Activated T-cell treated with anti-CD3 and anti-CD28 coated beads, Interleukin-2, amount 50 U/mL, for 4 hours (primary cell): ENCODE measurements at places on chromosomes 2 and 18.

- DNase-seq, result no peak
Measured at GRCh38 chr2:150047620-150048222, 439.7 kb downstream of the RND3 start.

- DNase-seq, result no peak
Measured at GRCh38 chr2:55490554-55490953, 29.0 kb upstream of the CFAP36 start.

DNA sequence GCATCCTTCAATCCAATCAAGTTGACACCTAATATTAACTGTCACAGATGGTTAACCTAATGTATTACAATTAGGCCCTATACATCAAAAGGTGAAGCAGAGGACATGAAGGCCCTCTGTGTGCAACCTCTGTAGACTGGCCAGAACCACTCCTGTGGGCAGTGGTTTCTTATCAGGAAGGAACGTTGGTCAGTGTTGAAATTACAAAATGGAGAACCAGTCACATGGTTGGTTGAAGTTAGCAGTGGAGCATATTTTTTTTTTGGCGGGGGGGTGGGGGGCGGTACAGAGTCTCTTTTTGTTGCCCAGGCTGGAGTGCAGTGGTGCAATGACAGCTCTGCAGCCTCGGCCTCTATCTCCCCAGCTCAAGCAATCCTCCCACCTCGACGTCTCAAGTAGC lies 19.8 kb downstream of the RNU2-63P start:
- no peak for DNase-seq

DNA sequence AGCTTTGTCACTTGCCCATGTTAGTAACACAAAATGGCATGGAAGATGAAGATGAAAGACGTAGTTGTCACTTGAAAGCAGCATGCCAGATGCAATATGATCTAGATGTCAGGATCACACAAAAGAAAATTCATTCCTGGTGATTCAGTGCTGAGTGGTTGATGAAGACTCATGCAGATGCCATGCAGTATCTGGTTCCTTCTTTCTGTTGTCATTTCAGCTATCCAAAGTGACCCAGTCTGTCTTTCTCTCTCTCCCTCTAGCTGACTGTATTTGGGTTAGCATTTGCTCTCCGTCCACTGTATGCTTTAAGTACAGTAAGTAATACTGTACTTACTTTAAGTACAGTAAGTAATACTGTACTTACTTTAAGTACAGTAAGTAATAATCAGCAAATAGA lies 50.4 kb downstream of the TTN start:
- DNase-seq, result no peak

GRCh38 chr2:201881741-201882140 lies 75.4 kb downstream of the CDK15 start:
- DNase-seq, result no peak

DNA sequence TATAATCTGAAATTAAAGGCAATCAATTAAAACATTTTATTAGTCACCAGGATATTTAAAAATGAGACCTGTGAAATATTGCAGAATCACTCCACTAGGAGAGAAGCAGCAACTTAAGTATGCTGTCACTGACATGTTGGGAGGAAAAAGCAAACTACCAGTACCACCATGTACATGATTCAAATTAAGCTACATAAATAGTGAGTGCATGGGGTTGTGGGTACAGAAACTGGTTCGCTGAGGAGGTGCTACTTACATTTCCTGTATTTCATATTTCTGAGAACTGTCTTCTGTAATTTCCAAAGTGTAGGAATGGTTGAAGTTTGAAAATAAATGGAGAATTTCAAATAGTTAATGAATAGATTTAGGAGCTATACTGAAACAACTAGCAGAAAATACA lies 7.9 kb upstream of the NR4A2 start:
- no peak for DNase-seq

- DNase-seq, result no peak
Measured at GRCh38 chr2:203761121-203761520, 54.7 kb downstream of the CD28 start.

DNA sequence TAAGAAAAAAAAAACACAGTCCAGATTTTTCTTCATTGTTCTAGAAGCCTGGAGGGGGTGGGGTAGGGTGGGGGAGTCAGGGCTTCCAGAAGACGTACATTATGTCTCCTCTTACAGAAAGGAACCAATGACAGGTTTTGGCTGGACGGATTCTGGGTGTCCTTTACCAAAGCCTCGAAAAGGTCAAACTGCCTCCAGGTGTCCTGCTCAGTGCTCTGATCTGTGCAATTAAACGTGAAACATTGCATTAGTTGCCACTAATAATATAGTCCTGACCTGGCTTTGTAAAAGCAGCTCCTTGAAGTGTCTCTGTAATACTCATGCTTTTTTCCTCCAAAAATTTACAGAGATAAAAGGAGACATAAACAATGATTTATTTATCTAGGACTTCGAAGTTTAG lies 11.1 kb upstream of the MTA3 start:
- DNase-seq, result no peak

DNA sequence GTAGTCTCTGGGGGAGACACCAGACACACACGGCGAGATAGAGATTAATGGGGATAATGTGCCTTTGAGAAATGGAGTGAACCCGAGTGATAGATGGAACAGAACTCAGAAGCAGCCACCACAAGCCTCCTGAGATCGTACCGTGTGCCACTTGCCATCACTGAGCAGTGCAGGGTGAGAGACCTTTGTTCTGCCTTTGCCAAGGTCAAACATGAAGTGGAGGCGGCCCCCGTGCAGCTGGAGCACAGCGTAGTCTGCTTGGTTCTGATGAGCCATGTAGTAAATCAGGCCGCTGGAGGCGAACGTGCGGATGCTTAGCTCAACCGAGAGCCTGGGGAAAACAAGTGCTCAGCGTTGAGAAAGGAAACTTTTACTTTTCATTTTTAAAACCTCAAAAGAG lies 167.0 kb downstream of the LAMA1 start:
- DNase-seq, result no peak

DNA sequence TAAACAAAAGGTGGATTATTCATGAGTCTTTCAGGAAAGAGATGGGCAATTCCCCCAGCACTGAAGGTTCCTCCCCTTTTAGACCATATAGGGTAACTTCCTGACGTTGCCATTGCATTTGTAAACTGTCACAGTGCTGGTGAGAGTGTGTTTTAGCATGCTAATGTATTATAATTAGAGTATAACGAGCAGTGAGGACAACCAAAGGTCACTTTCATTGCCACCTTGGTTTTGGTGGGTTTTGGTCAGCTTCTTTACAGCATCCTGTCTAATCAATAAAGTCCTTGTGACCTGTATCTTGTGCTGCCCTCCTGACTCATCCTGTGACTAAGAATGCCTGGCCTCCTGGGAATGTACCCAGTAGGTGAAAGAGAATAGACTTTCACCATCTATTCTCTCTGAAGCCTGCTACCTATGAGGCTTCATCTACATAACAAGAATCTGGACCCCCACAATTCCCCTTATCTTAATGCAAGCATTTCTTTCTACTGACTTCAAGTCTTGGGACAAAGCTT lies 148.7 kb downstream of the CABLES1 start:
- DNase-seq, result no peak

- peak; percentile 93 for DNase-seq
Measured at GRCh38 chr2:226835796-226836547, at the start of gene RHBDD1. RHBDD1 (plus strand) TSS chr2:226836054; CDS start chr2:226864694, 28,640 bp downstream.

GRCh38 chr2:139099721-139100120 lies 319.5 kb upstream of the NXPH2 start:
- DNase-seq, result no peak

DNA sequence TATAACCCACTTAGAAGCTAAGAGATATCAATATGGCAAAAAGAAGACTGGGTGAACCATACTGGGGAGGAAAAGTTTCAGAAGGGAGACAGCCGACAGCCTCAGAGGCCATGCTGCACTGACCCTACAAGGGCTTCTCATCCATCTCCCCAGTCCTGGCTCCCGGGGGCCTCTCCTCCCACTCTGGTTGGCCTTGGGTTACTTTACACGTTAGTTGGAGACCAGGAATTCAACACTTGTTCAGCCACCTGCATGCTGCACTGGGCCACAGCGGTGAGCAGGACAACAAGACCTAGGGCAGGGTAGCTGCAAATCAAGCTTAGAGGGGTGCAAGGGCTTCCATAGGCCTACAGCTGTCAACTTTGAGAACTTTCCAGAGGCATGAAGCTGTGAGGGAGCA lies 28.6 kb upstream of the IL1R2 start:
- DNase-seq, result no peak

GRCh38 chr2:122075381-122075780 lies 319.9 kb downstream of the TSN start:
- DNase-seq, result no peak

GRCh38 chr2:70728128-70728527 lies 39.9 kb downstream of the ADD2 start:
- DNase-seq, result no peak

DNA sequence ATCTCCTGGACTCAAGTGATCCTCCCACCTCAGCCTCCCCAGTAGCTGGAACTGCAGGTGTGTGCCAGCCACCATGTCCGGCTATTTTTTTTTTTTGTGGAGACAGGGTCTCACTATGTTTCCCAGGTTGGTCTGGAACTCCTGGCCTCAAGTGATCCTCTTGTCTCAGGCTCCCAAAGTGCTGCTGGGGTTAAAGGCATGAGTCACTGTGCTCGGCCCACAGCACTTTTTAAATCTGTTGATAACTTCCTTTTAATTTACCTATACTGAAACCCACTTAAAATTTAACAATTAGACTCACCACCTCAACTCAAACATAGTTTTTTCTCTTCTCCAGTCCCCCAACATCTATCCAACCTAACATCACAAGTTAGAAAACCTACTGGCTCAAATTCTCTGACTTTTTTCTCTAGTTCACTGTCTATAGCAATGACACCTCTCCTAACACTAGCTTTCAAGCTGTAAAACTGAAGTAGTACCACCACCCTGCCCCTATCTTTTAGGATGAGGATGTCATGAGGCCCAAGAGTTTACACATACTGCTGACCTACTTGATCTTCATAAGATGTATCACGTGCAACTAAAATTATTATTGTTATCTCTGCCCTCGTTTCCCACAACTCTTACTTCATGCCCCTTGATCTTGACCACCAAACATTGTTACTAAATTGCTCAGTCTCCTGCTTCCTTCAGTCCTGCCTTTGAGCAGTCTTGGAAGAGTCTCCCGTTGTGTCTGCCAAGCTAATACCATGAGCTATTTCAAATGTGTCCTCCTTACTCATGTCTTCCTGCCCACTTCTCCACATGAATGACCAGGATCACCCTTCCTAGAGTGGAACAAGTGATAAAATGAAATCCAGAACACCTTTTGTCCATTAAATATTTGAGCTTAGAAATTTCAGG lies 142.3 kb upstream of the ZFP36L2 start:
- no peak for DNase-seq

DNA sequence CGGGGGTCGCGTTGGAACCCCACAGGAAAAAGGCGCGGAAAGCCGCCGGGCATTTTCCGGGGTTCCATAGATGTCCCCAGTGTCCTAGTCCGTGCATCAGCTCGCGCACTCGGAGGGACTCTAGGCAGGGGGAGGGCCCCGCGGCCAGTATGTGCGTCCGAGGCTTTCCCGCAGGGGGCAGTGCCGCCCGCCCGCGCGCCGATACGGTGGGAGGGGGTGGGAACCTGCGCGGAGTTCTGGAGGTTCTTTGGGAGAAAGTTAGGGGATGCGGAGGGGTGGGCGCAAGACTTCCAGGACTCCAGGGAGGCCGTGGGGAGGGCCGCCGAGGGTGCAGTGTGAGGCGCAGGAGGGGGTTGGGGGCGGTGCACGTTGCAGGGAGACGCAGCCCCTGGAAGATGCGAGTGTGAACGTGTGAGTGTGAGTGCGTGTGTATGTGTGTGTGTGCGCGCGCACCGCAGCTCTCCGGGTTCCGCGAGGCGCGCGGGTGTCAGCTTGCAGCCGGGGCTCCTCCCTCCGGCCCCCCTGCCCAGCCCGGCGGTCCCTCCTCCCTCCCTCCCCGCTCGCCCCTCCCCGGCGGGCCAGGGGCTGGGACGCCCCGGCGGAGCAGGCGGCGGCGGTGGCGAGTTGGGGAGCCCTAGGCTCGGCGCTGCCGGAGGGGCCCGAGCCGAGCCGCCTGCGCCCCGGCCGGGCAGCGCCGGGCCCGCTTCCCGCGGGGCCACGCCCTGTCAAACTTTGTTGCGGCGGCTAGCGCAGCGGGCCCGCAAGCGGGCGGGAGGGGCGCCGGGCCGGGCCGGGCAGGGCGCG lies at the start of gene TCF7L1:
Gene TCF7L1 (plus strand): TSS at position 559 of the 804 bp plus-strand sequence. CDS start 293 bp downstream, outside the sequence.
- no peak for DNase-seq

DNA sequence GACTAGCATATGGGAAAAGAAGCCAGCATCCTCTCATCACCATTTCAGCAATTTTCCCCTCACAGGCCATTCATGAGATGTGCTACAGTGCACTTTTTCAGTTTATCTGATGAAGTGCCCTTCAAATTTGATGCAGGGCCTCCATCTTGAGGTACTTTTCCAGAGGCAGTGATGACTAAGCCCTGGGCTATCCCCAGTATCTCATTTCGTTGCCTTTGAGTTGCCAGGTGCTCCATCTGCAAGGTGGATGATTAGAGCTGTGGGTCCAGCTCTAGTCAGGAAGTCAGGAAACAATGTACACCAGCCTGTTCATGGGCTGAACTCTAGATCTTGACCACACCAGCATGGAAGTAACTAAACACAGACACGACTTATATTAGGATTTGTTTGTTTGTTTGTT lies 425.2 kb downstream of the METTL4 start:
- DNase-seq, result no peak

GRCh38 chr18:3919396-3920061 lies 469.6 kb downstream of the TGIF1 start:
- DNase-seq, result no peak

- no peak for DNase-seq
Measured at GRCh38 chr2:71538656-71539265, 85.4 kb downstream of the DYSF start.

DNA sequence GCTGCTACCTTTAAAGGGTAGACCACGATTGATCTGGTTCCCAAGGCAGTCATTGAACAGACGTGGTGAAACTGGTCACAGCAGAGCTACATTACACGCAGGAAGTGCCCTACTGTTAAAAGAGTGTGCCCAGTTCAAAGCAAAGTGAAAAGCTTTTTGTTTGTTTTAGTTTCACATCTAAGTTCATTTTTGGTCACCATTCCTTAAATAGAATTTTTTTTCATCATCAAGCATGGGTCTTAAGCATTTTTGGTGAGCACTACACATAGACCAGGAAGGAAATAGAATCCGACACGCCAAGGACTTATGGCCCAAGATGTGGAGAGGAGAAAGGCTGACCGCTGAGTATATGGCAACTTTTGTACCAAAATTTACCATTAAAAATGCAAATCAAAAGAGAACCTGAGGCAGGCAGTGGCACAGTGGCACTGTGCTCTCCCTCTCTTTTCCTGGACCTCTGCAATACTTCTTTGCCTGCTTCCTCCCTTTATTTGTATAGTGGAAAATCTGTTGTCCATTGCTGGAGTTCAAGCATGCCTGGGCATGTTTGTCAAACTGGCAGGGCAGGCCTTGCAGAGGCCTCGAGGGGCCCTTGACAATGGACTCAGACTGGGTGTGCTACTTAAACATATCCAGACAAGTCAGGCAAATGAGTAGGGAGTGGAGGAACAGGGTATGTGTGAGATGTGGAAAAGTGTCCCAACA lies 42.6 kb upstream of the HNRNPA3 start:
- no peak for DNase-seq

- no peak for DNase-seq
Measured at GRCh38 chr2:26696351-26696816, 3.9 kb downstream of the KCNK3 start.
